ENCODE measurements at places on chromosomes 13 and 19.

GRCh38 chr19:33268162-33268991, 34.0 kb downstream of the CEBPA start:
- peak; percentile 73 for DNase-seq

DNA sequence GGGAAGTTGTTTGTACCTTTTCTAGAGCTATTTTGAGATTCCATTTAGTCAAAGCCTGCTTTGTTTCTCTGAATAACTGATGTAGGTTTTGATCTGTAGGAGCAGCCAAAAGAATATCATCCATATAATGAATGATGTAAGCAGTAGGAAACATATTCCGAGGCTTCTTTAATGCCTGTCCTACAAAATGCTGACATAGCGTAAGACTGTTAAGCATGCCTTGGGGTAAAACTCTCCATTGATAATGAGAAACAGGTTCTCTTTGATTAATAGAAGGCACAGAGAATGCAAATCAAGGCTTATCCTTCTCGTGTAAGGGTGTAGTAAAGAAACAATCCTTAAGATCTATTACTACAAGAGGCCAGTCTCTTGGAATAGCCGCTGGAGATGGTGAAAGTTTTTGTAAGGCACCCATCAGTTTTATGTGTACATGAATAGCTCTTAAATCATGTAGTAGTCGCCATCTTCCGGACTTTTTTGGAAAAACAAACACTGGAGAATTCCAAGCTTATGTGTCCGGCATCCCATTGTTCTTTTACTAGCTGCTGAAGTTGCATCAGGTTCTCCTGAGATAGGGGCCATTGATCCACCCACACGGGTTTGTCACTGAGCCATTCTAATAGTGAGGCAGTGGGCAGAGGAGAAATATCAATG, 13.5 kb downstream of the FPR3 start:
- no peak for DNase-seq

DNA sequence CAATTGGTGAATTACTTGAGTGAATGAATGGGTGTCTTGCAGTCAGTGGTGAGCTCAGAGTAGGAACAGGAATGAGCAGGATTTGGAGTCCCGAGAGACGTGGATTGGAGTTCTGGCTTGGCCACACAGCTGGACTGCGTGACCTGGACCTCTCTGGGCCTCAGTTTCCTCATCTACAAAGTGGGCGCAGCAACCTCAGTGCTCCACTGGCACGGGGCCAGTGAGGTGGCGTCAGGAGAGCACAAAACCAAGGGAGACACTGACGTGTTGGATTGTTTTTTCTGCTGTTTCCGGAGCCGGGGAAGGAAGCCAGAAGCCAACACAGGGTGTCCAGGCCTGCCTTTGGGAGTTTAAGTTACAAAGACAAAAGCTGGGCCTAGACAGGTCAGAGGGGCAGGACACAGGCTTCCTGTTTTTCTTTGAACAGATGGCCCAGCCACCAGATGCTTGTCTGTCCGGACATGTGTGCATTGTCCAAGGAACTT, 6.5 kb upstream of the DOCK6 start:
- peak; percentile 84 for DNase-seq

DNA sequence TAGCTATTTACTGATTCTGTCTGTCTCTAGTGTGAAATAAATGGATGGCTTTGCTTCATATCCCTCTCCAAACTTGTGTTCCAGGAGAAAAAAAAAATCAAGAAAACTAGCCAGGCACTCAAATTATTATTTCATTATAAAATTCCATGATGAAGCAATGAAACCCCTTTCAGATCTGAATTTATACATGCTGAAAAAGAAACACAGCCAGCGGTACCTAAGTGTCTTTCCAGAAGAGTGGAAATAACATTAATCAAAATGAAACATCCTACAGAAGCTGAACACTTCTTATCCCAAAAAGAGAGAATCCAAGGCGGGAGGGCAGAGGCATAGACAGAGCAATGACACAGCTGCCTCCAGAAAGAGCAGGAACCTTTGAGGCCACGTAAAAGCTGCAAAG, 15.9 kb downstream of the ENOX1 start:
- no peak for DNase-seq

DNA sequence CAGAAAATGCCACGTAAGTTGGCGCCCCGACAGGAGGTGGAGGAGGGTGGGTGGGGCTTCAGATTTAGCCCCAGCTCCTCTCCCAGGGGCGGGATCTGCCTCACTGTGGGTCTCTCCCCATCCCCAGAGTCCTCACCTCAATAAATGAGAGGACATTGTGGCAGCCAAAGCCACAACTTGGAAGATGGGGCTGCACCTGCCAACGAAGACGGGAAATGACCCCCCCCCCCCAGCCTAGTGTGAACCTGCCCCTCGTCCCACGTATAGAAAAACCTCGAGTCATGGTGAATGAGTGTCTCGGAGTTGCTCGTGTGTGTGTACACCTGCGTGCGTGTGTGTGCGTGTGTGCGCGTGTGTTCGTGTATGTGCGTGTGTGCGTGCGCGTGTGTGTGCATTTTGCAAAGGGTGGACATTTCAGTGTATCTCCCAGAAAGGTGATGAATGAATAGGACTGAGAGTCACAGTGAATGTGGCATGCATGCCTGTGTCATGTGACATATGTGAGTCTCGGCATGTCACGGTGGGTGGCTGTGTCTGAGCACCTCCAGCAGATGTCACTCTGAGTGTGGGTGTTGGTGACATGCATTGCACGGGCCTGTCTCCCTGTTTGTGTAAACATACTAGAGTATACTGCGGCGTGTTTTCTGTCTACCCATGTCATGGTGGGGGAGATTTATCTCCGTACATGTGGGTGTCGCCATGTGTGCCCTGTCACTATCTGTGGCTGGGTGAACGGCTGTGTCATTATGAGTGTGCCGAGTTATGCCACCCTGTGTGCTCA, 1.5 kb upstream of the TRAPPC5 start:
- DNase-seq: no peak

DNA sequence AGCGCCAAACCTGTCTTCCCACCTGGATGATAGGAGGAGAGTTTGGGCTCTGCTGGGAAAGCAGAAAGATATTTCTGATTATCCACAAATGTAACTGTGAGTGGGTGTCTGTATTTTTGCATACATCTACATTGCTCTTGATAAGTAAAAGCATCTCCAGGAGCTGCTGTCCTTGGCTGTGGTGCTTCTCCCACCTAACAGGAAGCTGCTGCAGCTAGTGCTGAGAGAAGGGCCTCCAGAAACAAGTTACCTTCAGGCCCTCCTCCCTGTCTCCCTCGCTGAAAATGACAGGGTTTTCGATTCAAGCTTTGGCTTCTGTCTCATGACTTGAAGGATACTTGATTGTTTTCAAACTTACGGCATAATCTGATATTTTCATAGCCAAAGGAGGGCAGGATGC, 90.1 kb downstream of the FOXO1 start:
- no peak for DNase-seq

- DNase-seq: no peak
Observed at GRCh38 chr13:114152285-114152645, 19.8 kb upstream of the RASA3 start.

- DNase-seq: peak; percentile 66
Observed at GRCh38 chr19:39133431-39134270, 8.1 kb downstream of the PAK4 start.

DNA sequence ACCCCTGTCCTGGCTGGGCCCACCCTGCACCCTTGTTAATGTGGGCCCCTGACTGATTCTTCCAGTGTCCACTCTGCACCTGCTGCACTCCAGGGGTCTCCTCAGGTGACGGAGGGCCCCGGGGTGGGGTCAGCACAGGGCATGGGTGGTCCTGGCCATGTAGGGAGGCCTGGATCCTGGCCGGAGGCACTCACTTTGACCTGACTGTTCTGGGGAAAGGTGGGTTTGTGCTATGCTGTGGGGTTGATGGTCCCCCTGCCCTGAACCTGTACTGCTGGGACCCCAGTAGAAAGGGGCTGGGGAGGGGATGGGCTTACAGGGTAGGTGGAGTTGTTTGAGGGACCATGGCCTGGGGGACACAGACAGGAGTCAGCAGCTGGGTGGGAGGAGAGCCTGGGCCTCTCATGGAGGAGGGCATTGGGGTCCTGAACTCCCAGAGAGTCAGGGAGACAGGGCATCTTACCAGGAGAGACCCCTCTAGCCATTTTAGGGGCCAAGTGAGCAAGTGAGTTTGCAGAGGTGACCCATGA, 25.8 kb upstream of the CEACAM1 start:
- no peak for DNase-seq

DNA sequence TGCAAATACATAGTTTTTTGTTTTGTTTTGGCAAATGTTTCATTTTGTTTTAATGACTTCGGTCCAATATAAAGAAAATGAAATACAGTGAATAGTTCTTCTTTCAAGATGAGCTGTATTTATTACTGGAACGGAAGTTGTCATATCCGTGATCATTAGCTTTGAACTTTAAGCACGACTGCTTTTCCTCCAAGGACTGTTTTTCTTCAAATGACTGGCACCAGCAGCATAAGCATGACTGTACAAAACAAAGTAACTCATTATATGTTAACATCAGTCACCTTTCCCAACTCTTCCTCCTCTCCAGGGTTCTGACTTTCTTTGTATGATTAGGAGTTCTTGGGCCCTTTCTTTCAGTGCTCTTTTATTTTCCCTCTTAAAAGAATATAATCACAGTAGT, 20.5 kb downstream of the EDNRB start:
- DNase-seq: no peak

DNA sequence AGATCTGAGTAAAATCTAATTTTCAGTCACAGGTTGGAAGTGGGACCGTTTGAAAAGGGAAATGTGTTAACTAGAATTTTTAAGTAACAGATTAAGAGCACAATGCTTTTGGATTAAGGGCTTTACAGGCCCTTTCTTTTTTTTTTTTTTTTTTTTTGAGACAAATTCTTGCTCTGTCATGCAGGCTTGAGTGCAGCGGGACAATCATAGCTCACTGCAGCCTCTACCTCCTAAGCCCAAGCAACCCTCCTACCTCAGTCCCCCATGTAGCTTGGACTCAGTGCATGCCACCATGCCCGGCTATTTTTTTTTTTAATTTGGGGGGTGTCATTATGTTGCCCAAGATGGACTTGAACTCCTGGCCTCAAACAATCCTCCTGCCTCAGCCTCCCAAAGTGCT, 363.7 kb downstream of the LIG4 start:
- no peak for DNase-seq

- no peak for DNase-seq
Observed at GRCh38 chr13:33721724-33722123, 96.2 kb upstream of the RFC3 start.

- DNase-seq: peak; percentile 71
Observed at GRCh38 chr19:48510421-48511268, 990 bp downstream of the LMTK3 start.

GRCh38 chr19:1490311-1491113, at the start of gene PCSK4:
Gene PCSK4, minus strand, starts transcription at chr19:1490350. Its CDS starts 4 bp downstream, at chr19:1490346.
- peak; percentile 100 for DNase-seq
